ENCODE measurements at places on chromosomes 1 and 21. TPM values are rescaled to one million over a fixed set of nuclear protein-coding genes. Genes with fewer than 3 reads are reported as not detected.

Gene TMPRSS3
- 10.3 TPM for total RNA-seq

DNA sequence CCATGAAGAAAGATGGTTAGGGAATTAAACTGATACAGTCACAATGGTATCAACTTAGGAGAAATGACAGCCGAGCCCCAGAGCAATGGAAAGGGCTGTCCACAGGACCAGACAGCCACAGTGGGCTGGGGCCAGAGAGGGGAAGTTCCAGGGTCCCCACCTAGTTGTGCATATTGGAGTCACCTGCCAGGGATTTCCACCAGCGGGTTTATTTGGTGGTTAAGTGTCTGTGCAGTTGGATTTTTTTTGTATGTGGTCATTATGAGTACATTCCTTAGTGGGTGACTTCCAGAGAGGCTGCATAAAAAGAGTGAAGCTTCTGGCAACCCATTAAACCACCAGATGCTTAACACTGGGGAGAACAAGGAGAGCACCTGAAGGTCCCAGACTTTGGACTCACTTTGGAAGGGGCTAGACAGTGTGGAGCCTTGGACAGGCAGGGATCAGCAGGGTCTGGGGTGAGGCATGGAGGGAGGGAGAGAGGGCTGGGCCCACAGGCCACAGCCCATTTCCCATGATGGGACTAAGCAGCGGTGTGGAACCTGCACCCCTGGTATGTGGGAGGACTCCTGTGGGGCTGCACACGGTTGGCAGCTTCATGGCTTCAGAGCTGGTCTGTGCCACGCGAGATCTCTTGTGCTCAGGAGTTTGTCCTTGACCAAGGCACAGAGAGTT, 7.8 kb upstream of the PTTG1IP start:
- DNase-seq = no peak
- peaks cover 13% of the 10 kb centered on the region for H3K27me3 ChIP-seq

GRCh38 chr1:153623101-153623500, 4.2 kb downstream of the S100A13 start:
- no peaks in the 10 kb centered on the region for H3K27me3 ChIP-seq
- H3K4me3 ChIP-seq = no peak overlapping the region
- no peak for DNase-seq
- H3K27ac ChIP-seq = no peak overlapping the region

- no peak for DNase-seq
- no peak overlapping the region for H3K27ac ChIP-seq
- peaks cover 29% of the 10 kb centered on the region for H3K4me1 ChIP-seq
- H3K36me3 ChIP-seq = no peaks in the 10 kb centered on the region
- no peak overlapping the region for H3K4me3 ChIP-seq
- H3K27me3 ChIP-seq = no peaks in the 10 kb centered on the region
These were observed 531.9 kb downstream of the PTPRC start for GRCh38 chr1:199170711-199171110.

DNA sequence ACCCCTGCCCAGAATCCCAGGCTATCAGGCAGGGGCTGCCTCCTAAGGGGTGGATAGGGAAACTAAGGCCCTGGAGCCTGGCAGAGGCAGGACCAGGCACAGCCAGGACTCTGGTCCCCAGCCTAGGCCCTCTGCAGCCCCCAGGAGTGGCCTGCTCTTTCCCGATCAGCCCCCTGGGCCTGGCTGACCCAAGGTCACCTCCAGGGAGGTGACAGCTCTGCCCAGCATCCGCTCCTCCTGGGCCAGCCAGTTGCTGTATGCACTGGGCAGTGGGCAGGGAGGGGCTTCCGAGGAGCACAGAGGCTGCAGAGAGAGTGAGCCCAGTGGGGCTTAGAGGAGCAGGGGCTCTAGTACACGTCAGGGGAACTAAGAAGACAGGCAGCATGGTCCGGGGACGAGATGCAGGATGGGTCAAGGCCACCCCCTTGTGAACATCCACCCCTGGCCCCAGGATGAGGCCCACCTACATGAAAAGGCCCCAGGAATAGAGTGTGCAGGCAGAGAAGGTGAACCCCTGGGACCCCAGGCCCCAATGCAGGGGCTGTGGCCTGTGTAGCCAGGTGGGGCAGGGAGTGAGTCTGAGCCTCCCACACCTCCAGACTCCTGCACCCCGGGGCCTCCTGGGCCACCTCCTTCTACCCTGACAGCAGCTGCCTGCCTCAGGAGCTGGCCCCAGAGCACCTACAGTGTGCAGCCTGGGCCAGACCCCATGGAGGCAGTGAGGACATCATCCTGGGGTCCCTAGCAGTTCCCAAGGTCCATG, 32.8 kb downstream of the WNT9A start:
- no peaks in the 10 kb centered on the region for H3K4me1 ChIP-seq
- H3K27ac ChIP-seq = no peak overlapping the region
- H3K4me3 ChIP-seq = no peak overlapping the region
- H3K27me3 ChIP-seq = peaks cover 82% of the 10 kb centered on the region
